Karpas-422 (cell line): ENCODE measurements at places on chromosomes 3 and 15. TPM values are rescaled to one million over a fixed set of nuclear protein-coding genes. Genes with fewer than 3 reads are reported as not detected.

Gene ANKRD63
- not detected in 2 replicates for total RNA-seq

- H3K27ac ChIP-seq = no peak overlapping the region
- no peak for DNase-seq
- no peaks in the 10 kb centered on the region for H3K27me3 ChIP-seq
- H3K4me1 ChIP-seq = peaks cover 4% of the 10 kb centered on the region; the same call in 1 of the 2 replicates
- no peak overlapping the region for H3K4me3 ChIP-seq
- no peaks in the 10 kb centered on the region for H3K36me3 ChIP-seq
Measured at GRCh38 chr3:141680620-141681389, 57.3 kb upstream of the RNF7 start.

DNA sequence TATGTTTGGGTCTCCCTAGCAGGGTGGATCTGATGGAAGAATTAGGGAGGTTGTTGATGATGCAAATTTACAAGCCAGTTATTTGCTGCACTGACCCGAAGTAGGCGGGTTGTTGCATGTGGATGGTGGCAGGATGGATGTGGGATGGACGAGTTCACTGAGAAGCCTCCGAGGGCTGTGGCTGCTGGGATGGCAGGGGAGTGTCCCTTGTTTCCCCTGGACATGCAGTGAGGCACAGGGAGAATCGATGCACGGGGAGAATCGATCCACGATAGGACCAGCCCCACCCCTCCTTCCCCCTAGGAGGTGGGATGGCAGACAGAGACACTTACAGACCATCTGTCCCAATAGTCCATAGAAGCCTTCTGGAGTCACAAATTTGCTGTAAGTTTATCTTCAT is 31.0 kb upstream of the KLF13 start:
- H3K4me3 ChIP-seq = no peak overlapping the region
- H3K27ac ChIP-seq = no peak overlapping the region
- H3K4me1 ChIP-seq = peaks cover 35% of the 10 kb centered on the region
- no peak for DNase-seq

DNA sequence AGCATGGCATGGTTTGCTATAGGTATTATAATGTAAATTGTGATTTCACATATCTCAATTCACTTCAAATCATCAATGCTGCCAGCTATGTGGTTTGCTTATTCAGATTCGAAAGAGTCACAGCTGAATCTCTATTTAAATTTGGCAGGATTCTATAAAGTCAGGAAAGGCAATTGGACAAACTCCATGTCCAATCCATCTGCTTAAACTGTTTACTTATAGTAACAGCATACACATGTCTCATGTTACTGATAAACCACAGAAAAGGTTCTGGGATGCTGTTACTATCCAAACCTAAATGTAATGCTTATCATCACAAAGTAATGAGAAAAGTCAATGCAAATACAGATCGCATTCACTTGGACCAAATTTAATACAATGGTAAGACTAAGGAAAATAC is 229.7 kb downstream of the ISL2 start:
- H3K4me3 ChIP-seq = no peak overlapping the region
- H3K27ac ChIP-seq = no peak overlapping the region
- H3K4me1 ChIP-seq = no peaks in the 10 kb centered on the region; the same call in 1 of the 2 replicates
- DNase-seq = no peak
- H3K27me3 ChIP-seq = no peaks in the 10 kb centered on the region

GRCh38 chr3:185825639-185826481 is 1.0 kb upstream of the IGF2BP2 start:
- no peaks in the 10 kb centered on the region for H3K4me1 ChIP-seq
- no peak overlapping the region for H3K27ac ChIP-seq
- H3K27me3 ChIP-seq = no peaks in the 10 kb centered on the region
- H3K4me3 ChIP-seq = no peak overlapping the region

DNA sequence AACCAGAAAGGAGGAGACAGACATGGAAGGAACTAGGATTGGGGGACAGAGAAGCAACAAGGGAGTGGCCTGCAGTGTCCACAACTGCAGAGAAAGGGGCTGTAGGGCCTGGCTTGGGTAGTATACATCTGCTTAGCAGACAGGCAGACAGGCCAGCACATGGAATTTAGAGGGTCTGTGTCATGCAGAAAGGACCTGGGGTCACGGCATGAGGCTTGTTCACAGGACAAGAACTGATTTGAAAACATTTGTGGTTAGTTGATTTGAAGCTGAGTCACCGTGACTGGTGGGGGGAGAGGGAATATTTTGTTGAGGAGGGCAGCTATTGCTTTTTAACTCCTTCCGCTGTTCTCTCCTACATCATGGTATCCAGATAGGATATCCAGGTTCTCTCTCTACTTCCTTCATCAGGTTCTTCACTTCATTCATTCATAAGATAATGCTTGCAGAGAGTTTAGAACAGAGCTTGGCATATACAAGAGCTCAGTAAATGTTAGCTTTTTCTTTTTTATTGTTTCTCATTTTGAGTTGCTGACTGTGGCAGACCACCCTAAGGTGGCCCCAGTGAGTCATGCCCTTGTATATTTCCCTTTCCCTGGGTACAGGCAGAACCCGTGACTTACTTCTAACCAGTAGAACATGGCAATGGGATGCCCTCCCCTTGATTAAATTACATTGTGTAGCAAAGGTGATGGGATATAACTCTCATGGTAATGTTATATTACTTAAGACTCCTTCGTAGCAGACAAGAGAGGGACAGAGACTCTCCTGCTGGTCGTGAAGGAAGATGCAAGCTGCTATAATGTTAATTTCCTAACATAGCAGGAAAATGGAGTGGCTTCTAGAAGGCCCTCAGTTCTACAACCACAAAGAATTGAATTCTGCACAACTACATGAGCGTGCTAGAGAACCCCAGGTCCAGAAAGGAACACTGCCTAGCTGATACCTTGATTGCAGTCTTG is 95.0 kb upstream of the NMNAT3 start:
- H3K27ac ChIP-seq = no peak overlapping the region
- no peak for DNase-seq
- no peaks in the 10 kb centered on the region for H3K36me3 ChIP-seq
